ENCODE measurements at places on chromosomes 1 and 21.

DNA sequence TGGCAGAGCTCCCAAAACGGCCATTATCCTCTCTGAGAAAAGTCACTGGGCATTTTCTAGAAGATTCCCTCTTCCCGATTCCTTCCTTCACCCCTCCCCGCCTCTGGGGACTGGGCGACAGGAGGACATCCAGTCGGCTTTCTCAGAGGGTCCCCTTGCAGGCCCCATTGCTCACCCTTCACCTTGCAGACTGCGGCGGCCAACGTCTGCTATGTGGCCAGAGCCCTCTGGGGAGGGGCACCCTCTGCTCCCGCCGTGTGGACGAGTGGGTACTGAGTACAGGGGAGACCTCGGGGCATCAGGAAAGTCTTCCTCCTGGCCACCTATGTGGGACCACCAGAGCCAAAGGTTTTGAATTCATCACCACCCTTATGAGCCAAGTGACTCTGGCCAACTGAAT is 293.5 kb upstream of the VAMP3 start:
- DNase-seq, result no peak

DNA sequence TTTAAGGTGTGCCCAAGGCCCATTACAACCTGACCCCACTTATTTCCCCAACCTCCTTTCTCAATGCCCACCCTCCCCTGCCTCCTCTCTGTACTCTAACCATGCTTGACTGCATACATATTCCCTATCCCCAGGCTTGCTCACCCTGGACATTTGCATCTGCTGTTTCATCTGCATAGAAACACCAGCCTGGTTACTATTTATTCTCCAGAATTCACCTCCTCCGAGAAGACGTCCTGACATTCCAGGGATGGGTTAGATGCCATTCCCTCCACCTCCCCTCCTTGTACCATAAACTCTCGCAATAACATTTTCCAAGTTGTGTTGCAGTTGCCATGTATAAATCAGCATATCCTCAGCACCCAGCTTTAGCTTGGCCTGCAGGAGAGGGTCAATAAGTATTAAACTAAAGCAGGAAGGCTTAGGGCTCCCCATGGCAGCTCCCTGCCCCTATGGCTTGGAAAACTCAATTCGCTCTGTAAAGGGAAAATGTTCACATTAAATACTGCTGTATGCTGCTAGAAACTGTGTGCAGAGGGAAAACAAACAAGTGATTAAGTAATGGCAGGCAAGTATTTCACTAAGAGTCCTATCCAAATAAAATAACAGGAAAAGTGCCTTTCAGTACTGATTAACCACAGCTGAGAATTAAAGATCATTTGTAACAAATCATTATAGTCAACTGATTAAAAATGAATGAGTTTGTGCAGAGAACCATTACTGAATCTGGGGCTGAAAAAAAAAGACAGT is 202.3 kb downstream of the TNR start:
- no peak for DNase-seq

- no peak for DNase-seq
These were observed 156.5 kb downstream of the CASZ1 start for GRCh38 chr1:10639775-10640578.

DNA sequence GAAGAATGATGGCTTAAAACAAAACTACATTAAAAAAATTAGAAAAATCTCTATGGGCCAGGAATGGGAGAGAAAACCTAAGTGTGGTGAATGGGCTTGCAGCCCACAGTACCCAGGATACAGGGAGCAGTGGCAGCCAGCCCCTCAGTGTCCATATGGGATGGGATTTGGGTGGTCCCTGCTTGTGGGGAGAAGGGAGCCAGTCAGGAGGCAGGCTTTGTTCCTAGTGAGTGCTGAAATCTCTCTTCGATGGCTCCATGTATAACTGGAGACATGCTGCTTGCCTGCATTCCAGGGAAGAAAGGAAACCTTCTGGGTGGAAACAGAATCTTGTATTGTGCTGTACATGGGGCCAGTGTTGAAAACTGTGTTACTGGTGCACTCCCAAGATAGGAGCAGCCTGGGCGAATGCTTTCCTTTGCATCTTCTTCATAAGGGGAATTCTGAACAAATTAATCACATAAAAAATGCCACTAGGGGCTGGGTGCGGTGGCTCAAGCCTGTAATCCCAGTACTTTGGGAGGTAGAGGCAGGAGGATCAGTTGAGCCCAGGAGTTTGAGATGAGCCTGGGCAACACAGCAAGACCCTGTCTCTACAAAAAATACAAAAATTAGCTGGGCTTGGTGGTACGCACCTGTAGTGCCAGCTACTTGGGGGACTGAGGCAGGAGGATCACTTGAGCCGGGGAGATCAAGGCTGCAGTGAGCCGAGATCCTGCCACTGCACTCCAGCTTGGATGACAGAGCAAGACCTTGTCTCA is 36.0 kb downstream of the PTPRU start:
- no peak for DNase-seq

GRCh38 chr1:43493661-43494450 is 36.8 kb upstream of the PTPRF start:
- DNase-seq, result no peak

DNA sequence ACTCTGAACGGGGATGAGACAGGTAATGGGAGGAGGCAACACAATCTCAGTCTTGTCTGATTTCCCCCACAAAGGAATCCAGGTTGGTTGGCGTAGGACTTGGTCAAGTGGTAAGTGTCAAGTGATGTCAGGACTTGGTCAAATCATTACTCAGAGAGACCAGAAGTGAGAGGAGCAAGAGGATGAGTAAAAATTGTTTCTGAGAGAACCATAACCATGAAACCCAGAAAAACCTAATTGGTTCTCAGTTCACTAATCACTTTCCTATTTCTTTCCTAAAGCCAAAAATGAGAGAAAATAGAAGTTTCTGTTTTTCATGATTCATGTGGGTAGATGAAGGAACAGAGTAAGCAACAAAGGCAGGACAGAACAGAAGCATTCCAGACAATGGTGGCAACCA is 5.0 kb downstream of the PHC2 start:
- DNase-seq, result no peak

Measured in LoVo (cell line).